HS-5 (cell line): ENCODE measurements at places on chromosomes 3 and 15.

GRCh38 chr3:100609963-100610362, 562 bp downstream of the ADGRG7 start:
- DNase-seq = no peak

GRCh38 chr3:45151100-45151499, 4.9 kb upstream of the CDCP1 start:
- no peak for DNase-seq

- no peak for DNase-seq
These were observed 20.3 kb upstream of the ZDHHC23 start for GRCh38 chr3:113927556-113927955.

DNA sequence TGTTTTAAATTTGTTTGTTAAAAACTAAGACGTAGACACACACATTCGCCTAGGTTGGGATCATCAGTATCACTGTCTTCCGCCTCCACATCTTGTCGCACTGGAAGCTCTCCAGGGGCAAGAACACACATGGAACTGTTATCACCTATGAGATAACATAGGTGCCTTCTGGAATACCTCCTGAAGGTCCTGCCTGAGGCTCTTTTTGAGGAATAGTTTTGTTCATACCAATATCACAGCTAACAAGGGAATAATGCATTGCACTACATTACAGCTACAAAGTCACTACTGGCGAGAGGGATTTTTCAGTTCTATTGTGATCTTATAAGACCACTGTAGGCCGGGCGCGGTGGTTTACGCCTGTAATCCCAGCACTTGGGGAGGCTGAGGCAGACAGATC, 29.9 kb downstream of the ZWILCH start:
- DNase-seq = no peak

DNA sequence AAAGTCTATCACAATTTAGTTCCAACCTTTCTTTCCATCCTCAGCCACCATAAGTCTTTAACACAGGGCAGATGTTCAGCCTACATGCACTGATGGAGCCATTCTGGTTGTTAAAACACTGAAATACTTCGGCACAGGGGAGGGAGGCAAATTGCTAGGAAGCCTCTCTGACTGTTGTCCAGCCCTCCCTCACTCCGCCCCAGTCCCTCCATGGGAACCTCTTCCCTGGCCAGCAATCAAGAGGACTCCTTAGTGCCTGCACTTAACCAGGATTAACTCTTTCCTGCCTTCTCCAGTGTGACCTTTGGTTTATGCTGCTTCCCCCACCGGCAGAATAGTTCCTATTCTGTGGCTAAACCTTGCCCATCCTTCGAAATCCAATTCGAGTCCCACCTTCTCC, 47.0 kb upstream of the USP3 start:
- no peak for DNase-seq

DNA sequence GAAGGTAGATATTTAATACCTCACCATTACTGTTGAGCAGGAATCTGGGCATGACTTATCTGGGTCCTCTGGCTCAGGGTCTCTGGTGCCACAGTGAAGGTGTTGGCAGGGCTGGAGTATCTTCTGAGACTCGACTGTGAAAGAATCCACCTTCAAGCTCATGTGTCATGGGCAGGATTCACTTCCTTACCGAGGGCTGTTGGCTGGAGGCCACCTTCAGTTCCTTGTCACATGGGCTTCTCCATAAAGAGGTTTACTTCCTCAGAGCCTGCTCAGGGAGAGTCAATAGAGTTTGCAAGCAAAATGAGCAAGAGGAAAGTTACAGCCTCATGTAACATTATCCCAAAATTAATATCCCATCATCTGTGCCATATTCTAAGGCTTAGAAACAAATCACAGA, 459.5 kb downstream of the NR2F2 start:
- DNase-seq = no peak

- no peak for DNase-seq
These were observed 2.3 kb downstream of the FBXL22 start for GRCh38 chr15:63599401-63600000.
